ENCODE measurements at places on chromosomes 7 and 10. TPM values are rescaled to one million over a fixed set of nuclear protein-coding genes. Genes with fewer than 3 reads are reported as not detected.

GLI3 gene
- total RNA-seq, result 10.0 TPM

SDK1 gene
- total RNA-seq, result 0.68 TPM

MYOF gene
- 57.1 TPM for total RNA-seq

SLC18A2 gene
- not detected for total RNA-seq

SLC25A28 gene
- 11.9 TPM for total RNA-seq

IFIT1B gene
- not detected for total RNA-seq

ZDHHC4 gene
- total RNA-seq, result 68.4 TPM

CYP3A7 gene
- not detected for total RNA-seq

CCDC172 gene
- not detected for total RNA-seq

PLEKHS1 gene
- 0.84 TPM for total RNA-seq

CELF2 gene
- total RNA-seq, result 21.3 TPM

NKX2-3 gene
- total RNA-seq, result 0.59 TPM

MAT1A gene
- not detected for total RNA-seq

FAM25A gene
- not detected for total RNA-seq

TMEM139 gene
- total RNA-seq, result not detected

HTR5A gene
- not detected for total RNA-seq

TAS2R41 gene
- total RNA-seq, result not detected

PRPS1L1 gene
- total RNA-seq, result not detected

TMEM273 gene
- not detected for total RNA-seq

PDK4 gene
- 2.3 TPM for total RNA-seq
